ENCODE measurements at places on chromosomes 16 and 17.

GRCh38 chr16:10318798-10319500, 66.9 kb upstream of the ATF7IP2 start:
- DNase-seq = no peak

DNA sequence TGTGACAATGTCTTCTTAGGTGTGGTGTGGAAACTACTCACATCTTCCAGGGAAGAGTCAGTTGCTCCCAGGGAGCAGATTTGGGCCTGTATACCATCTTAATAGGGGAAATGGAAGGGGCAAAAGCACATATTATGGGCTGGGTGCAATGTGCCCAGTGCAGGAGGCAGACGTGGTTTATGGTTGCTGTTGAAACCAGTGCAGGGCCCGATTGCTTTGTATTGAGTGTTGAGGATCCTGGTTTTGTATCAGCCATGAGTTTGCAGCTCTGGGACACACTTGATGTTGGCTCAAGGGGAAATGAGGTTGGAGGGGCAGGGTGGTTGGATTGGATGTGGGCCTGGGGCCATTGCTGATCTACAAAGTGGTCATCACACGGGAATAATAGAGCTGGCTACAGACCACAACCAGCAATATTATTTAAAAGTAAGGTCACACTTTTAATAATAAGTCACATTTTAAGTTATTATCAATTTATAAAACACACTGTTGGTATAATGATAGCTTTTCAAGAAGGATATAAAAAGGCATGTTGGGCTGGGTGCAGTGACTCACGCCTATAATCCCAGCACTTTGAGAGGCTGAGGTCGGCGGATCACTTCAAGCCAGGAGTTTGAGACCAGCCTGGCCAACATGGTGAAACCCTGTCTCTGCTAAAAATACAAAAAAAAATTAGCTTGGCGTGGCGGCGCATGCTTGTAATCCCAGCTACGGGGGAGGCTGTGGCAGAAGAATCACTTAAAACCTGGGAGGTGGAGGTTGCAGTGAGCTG, 302.4 kb downstream of the SEC14L1 start:
- no peak for DNase-seq

- DNase-seq = no peak
Observed at GRCh38 chr16:74760007-74760767, 14.4 kb downstream of the FA2H start.

DNA sequence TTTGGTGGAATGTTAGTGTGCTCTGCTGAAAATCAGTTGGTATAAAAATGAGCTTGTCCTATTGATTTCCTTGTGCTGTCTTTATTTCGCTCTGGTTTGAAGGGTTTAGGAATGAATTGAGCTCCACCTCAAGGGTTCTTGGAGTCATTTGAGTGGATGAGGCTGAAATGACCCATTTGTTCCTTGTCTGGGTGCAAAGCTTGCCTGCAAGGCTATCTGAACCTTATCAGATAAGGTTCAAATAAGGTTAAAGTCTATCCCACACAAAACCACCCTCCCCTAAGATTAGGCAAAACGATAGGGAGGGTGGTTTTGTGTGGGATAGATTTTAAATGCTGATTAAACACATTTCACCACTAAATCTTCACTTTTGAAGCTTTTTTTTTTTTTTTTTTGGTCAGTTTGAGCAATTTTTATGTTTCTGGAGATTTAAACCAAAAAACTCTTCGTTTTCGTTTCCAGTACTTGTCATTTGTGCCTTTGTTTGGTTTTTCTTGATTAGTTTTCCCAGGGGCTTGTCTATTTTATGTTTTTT, 62.7 kb downstream of the ARHGAP44 start:
- no peak for DNase-seq

GRCh38 chr17:38753071-38753506, 548 bp downstream of the PSMB3 start:
- DNase-seq = no peak

DNA sequence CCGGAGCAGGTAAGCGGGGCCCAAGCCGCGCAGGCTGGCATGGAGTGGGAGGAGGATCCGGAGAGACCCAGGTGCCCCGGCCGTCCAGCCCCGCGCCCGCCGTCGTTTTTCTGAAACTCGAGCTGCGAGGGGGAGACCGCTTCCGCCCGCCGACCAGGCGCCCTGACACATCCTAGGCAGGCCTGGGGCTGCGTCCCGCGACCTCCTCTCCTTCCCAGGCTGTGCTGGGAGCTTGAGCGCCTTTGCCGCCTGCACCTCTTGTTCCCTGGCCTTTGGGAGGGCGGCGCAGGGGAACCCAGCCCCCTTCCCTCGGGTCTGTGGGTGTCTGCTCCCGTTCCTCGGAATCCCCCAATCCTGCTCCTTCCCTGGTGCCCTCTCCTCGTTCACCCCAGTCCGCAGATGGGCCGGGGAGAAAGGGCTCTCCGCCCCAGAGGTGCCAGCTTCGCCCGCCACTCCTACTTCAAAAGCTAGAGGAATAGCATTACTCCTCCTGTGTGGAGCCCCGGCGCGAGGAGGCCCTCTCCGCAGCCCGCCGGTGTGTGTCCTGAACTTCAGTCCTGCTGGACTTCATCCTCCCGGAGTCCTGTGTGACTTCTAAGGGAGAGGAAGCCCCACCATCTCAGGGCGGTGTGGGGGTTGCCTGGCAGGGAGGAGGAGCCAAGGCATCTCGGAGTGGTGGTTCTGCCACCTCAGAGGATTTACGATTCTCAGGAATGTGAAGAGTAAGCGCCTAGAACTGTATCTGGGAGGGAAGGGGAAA, 1.0 kb downstream of the NHERF1 start:
- no peak for DNase-seq

GRCh38 chr16:85718682-85719081, 29.9 kb upstream of the GINS2 start:
- no peak for DNase-seq

DNA sequence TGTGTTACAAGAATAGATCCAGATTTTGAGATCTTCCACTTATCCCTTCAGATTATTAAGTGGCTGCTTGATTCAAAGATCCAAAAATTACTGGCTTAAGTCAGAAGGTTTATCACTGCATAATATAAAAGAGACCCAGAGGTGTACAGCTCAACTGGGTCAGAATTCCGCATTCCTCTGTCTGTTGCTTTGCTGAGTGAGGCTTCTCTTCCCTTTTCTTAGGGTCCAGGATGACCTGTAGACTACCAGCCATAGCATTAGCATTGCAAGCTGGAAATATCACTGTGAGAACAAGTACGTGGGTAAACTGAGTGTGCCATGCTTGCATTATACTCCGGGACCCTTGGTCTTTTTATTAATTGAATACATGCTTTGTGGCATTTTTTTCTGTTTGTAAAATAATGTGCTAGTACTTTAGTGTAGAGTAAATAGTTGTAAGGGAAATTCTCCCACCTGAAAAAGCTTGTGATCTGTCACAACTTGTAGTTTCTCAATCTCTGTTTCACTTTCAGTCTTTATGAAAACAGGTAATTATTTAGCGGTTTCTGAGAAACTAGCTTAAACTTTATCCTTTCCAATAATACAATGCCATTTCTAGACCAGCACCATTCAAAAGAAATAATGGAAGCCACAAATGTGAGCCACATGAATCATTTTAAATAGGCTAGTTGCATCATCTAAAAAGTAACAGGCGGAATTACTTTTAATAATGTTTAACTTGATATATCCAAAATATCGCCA, 61.6 kb downstream of the TNRC6C start:
- DNase-seq = no peak

DNA sequence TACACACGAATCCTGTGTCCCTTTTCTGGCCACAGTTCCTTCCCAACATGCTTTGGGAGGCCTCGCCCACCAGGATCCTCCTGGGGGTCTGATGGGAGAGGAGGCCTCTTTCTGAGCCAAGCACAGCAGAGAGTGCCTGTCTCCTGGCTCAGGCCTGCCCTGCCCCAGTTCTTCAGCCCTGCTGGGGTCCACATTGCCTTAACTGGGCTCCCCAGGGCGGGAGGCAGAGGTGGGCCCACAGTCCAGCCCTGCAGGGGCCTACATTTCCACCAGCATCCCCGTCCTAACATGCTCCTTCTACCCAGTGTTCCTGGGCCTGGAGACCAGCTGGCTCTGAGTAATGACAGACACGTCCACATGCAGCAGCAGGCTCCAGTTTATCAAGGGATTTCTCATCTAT, 29.6 kb downstream of the WNT9B start:
- no peak for DNase-seq

DNA sequence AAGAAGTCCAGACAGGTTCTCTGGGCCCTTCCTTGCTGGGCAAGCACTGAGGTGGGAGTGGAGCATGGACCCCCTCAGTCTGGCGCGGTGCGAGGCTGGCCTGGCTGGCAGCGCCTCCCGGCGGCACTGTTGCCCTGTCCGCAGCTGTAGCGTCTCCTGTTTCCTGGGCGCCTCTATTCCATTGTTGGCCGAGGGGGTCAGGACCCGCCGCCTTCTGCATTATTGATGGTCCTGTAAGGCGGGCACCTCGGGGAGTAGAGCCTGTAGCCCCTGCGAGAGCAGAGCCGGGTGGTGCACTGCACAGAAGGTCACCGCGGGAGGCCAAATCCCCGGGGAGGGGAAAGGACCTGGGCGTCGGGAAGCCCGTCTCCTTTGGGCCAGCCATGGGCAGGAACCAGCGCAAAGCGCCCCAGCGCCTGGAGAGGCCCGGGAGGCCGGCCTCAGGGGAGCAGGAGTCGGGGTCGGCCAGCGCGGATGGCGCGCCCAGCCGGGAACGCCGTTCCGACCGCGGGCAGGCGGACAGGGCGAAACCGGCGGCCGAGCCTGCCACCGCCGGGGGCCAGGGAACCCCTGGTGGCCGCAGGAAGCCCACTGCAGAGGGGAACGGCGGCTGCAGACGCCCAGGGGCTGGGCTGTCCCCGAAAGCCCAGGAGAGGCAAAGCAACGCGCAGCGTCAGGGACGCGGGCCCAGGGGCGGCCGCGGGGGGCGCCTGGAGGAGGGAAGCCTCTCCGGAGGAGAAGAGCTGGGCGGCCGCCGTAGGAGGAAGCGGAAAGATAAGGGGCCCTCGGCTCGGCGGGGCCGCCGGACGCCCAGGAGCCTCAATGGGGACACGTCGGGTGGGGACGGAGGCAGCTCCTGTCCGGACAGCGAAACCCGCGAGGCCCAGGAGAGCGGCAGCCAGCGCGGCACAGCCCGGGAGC, at the start of gene MYO15B:
MYO15B (plus strand) TSS at position 126 of the 921 bp plus-strand sequence; CDS start at position 384, 258 bp downstream.
- DNase-seq = peak; percentile 1

DNA sequence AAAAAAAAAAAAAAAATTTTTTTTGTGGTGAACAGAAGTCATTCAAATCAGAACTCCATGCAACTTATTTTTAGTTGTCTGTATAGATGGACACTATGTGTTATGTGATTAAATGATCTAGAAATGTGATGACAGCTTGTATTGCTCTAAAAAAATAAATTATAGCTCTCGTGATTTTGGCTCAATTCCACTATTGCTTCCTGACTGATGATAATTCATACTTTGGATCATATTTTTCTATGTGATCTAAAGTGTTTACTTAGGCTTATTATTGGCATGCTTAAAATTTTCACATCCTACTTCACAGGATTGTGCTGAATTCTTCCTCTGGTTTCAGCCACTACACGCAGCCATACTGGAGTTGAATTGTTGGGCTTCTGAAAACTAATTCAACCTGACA, 76.8 kb downstream of the RPGRIP1L start:
- no peak for DNase-seq

GRCh38 chr17:4636474-4637100, 4.9 kb downstream of the ALOX15 start:
- DNase-seq = no peak

DNA sequence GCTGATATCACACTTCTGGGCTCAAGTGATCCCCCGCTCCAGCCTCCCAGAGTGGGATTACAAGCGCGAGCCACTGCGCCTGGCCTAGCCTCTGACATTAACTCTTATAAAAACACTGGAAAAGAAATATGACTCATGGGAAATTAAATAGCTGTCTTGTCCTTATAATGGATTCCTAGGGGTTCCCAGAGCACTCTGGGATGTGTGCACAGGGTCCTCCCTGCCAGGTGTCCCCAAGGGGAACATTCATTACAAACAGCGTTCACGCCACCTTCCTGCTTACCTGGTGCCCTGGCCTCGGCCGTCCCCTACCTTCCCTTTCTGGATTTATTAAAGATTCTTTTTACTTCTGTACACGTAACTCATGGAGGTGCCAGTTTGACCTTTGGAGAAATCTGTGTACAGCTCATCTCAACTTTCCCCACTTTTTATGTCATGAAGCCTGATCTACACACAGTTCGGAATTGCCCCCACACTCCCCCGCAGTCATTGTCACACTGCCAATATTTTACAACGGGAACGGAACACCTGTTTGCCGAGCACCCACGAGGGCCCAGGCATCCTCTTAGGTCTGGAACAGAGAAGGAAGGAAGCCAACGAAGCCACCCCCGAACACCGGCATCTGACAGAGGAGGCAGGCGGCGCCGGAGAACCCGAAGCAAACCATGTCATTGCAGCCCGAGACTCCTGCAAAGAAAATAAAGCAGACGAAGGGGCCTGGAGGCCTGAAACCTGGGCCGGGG, 39.7 kb upstream of the MEAK7 start:
- DNase-seq = peak; percentile 3

GRCh38 chr16:27226476-27226875, 23.1 kb downstream of the KDM8 start:
- peak; percentile 4 for DNase-seq

DNA sequence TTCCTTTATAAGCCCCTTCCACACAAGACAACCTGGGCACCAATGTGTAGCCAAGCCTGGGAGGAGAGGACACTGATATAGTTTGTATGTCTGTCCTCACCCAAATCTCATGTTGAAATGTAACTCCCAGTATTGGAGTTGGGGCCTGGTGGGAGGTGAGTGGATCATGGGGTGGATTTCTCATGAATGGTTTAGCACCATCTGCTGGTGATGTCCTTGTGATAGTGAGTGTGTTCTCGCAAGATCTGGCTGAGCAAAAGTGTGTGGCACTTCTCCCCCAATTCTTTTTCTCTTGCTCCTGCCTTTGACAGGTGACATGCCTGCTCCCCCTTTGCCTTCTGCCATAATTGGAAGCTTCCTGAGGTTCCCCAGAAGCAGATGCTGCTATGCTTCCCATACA, 135.8 kb downstream of the USP31 start:
- DNase-seq = no peak

GRCh38 chr17:50461550-50462132, 7.0 kb downstream of the CHAD start:
- no peak for DNase-seq

- no peak for DNase-seq
Observed at GRCh38 chr17:80122926-80123505, 21.6 kb downstream of the GAA start.

DNA sequence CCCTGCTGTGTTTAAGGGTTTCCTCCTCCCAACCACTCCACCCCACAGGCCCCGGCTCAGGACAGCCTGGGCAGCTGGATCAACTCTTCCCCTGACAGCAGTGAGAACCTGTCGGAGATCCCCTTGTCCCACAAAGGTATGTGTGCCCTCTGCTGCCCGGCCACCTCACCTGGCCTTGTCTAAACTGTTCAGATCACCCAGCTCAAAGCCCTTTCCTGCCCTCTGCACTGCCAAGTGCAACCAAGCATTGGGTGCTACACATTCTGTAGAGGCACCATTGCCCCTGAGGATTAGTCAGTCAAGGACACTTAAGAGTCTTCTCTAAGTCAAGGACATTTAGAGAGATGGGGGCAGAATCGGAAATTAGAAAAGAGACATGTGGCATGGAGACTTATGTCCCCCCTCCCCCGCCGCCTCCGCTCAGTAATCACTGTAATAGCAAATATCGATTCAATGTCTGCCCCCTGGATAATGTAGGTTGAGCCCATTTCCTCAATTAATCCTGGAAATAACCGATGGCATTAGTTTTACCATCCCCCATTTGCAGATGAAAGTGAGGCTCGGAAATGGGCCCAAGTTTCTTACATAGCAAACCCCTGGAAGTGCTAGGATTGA, 8.1 kb downstream of the BTBD17 start:
- no peak for DNase-seq

GRCh38 chr17:64005734-64006167, 7.6 kb downstream of the PRR29 start:
- DNase-seq = peak; percentile 3

- DNase-seq = no peak
Observed at GRCh38 chr16:4733211-4733742, 794 bp downstream of the ANKS3 start.
